ENCODE measurements at places on chromosomes 1 and 21.

- DNase-seq, result no peak
Measured at GRCh38 chr1:82161700-82162141, 361.0 kb downstream of the ADGRL2 start.

GRCh38 chr1:155968670-155969069, 9.7 kb downstream of the ARHGEF2 start:
- no peak for DNase-seq

GRCh38 chr1:208551633-208552320, 307.6 kb upstream of the PLXNA2 start:
- DNase-seq, result no peak

GRCh38 chr1:162939035-162939434, 78.1 kb upstream of the CCDC190 start:
- DNase-seq, result no peak

- DNase-seq, result no peak
Measured at GRCh38 chr21:35791541-35792325, 268.6 kb downstream of the SETD4 start.

DNA sequence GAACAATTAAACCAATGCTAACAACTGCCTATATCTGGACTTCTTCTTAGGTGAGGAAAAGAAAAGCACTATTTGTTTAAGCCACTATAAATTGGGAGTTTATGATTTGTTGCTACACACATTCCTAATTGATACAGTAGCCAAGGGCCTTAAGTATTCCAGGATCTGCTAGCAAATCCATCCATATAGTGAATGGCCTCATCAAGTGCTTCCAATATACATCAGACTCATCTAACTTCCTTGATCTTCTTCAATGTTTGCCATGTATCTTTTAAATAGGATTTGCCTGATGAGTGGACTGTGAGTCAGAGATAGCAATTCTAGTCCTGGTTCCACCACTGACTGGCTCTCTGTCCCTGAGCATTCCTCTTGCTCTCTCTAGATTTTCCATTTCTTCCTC, 430.2 kb downstream of the OMA1 start:
- DNase-seq, result no peak

- DNase-seq, result no peak
Measured at GRCh38 chr1:3274972-3275371, 179.5 kb upstream of the ARHGEF16 start.

GRCh38 chr1:3139871-3140361, 70.9 kb downstream of the PRDM16 start:
- DNase-seq, result no peak

DNA sequence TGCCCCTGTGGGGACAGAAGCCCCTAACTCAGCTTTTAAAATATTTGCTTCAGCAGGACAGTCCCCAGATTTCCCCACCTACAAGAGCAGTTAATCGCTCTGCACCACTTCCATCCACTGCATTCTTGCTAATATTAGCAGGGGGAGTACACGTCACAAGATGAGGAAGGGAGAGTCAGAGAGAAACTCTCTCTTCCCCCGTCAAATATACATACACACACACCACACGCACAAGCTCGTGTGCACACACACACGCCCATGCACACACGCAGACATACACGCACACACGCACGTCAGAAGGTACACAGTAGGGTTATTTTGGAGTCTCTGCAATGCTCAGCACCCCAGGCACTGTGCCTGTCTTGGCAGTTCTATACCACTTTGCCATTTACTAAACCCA, 2.1 kb downstream of the CLCA1 start:
- no peak for DNase-seq

- no peak for DNase-seq
Measured at GRCh38 chr1:244097523-244098405, 46.7 kb downstream of the ZBTB18 start.

- no peak for DNase-seq
Measured at GRCh38 chr1:91608876-91609275, 108.2 kb downstream of the CDC7 start.

- no peak for DNase-seq
Measured at GRCh38 chr1:167755654-167756053, 33.9 kb downstream of the MPZL1 start.

GRCh38 chr1:29125237-29125641, 1.5 kb upstream of the TMEM200B start:
- no peak for DNase-seq

DNA sequence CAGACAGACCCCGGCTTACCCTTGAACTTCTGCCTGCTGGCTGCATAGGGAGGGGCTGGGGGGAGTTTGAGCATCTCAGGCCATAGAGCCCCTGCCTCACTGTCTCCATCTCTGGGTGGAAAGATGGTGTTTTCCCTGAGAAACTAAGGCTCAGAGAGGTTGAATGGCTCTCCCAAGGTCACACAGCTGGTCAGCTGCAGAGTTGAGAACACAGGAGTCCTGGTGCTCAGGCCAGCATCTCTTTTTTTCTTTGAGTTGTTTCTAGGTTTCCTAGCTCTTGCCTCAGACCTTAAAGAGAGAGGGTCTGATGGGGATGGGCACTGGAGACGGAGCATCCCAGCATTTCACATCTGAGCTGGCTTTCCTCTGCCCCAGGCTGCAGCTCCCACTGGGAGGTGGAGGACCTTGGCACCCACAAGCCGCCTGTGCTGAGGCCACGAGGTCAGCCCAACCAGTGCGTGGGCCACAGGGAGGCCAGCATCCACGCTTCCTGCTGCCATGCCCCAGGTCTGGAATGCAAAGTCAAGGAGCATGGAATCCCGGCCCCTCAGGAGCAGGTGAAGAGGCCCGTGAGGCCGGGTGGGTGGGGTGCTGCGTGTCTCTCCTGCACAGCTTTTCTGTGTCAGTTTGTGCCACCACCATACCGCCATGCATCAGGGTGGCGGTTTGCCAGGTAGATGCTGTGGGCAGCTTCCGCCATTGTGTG, 21.8 kb downstream of the PCSK9 start:
- DNase-seq, result no peak

- DNase-seq, result no peak
Measured at GRCh38 chr21:37040212-37040611, 32.7 kb downstream of the PIGP start.

DNA sequence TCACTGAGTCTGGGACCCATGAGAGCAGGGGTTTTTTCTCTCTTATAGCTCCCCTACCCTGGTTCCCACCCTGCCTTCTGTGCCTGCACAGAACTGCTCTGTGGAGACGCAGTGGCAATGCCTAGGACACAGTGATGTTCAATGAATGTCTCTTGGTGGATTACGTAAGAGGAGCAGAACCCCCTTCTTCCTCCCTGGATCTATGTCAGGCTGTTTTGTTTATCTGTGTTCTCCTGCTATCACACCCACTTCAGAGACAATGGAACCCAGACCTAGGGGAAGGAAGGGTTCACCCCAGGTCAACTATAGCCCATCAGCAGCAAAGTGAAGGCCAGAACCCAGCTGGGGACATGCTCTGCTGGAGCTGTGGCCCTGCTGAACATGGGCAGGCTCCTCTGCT, 2.0 kb downstream of the HPCAL4 start:
- no peak for DNase-seq

- DNase-seq, result no peak
Measured at GRCh38 chr1:36471830-36472641, 7.9 kb upstream of the MRPS15 start.

DNA sequence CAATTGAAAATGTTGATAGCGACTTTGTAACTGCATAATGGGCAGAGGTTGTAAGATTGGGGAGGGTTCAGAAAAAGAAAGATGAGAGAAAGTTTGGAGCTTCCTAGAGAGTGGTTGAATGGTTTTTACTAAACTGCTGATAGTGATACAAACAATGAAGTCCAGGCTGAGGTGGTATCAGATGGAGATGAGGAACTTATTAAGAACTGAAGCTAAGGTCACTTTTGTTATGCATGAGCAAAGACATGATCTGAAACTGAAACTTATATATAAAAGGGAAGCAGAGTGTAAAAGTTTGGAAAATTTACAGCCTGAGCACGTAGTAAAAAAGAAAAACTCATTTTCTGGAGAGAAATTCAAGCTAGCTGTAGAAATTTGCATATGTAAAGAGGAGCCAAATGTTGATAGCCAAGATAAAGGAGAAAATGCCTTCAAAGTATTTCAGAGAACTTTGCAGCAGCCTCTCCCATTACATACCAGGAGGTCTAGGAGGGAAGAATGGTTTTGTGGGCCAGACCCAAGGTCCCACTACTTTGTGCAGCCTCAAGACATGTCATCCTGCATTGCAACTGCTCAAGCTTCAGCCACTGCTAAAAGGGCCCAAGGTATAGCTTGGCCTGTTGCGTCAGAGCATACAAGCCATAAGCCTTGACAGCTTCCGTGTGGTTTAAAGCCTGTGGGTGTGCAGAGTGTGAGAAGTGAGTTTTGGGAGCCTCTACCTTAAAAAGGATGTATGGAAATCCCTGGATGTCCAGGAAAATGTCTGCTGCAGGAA, 843.9 kb downstream of the AMY1C start:
- no peak for DNase-seq

GRCh38 chr1:92843429-92844352, 11.9 kb downstream of the RPL5 start:
- no peak for DNase-seq

DNA sequence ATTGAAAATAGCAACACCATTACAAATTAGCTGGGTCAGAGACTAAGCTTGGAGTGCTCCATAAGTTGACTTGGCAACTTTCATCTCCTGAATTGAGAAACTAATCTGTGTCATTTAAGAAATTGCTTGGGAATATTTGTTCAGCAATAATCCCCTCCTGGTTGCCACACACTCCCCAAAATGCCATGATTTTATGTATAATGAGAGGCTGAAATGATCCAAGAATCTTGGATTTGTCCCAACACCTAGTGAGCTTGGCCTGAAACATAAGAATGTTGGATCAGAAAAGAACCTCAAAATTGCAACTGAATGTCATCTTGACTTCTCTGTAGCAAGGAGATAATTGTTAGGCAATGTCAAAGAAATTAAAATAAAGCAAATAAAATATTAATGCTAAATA, 805.9 kb upstream of the ADAMTS5 start:
- no peak for DNase-seq

- no peak for DNase-seq
Measured at GRCh38 chr1:174923820-174924219, 75.9 kb upstream of the CACYBP start.

DNA sequence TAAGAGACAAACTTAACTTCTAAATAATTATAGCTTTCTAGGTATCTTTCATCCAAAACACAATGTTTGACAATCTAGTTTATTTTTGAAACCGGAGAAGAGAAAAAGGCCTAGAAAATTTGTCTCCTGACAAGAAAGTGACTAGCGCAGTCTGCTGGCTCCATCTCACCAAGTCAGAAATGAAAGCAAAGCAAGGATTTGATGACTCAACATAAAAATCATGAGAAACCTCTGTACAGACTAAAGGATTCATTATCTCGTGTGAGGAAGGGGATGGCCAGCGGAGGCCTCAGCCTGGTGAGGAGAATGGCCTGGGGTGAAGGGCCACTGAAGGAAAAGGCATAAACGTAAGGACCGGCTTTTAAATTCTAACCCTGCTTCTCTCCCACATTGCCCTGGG, 20.0 kb upstream of the TSNAX start:
- DNase-seq, result no peak

DNA sequence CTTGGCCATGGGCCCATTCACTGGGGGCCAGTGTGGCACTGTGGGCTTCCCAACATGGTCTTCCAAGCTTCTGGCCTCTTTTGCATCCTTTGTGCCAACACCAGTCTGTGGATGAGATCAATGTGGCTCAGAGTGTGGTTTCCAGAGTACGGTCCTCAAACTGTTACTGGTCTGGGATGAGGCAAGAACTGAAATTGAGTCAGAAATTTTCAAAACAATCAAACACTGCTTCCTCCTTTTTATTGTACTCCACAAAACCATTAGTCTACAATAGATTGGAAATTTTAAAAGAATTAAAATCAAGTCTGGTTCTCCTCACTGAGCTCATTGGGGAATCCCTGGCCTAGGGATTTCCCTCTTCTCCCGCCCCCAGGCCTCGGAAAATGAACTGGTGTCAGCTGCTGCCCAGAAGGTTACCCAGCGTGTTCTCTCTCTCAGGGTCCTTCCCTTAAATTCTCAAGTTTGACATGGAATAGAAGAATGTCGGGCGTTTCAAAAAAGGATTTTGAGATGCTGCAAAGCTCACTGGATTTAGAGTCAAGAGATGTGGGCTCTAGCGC, 222.0 kb downstream of the SDCCAG8 start:
- no peak for DNase-seq
